ENCODE measurements at places on chromosomes 7 and 10.

DNA sequence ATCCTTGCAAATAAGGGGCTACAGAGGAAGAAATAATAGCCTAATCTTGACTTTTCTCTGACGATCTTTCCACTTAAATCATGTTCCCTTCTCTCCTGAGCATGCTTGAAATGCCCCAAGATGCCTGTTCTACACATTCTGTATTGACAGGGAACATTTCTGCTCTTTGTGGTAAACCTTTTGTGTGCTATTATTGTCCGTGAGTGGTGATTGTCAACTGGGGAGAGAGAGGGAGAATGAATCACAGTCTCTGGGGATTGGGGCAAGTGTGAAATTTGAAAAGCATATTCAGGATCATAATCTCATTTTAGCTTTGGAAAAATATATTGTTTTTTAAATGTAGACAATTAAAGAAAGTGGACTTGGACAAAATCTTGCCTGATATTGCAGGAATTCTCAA lies 20.6 kb downstream of the UBTD1 start:
- no peak for DNase-seq

DNA sequence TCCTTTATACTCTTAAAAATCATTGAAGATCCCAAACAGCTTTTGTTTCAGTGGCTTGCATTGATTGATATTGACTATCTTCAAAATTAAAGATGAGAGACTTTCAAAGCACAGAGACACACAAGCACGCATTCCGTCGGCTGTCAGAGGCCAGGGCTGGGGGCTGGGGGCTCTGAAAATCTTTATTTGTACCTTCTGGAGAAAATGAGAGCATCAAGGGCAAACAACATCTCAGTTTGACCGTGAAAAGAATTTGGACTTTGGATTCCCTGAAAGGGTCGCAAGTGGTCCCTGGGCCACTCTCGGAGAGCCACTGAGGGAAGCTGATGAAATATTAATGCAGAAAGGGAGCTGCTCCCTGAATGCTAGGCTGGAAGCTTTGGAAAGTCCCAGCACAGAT lies 96.4 kb downstream of the CHST15 start:
- DNase-seq, result no peak

- no peak for DNase-seq
Measured at GRCh38 chr7:32073533-32073932, 3.3 kb upstream of the PDE1C start.

DNA sequence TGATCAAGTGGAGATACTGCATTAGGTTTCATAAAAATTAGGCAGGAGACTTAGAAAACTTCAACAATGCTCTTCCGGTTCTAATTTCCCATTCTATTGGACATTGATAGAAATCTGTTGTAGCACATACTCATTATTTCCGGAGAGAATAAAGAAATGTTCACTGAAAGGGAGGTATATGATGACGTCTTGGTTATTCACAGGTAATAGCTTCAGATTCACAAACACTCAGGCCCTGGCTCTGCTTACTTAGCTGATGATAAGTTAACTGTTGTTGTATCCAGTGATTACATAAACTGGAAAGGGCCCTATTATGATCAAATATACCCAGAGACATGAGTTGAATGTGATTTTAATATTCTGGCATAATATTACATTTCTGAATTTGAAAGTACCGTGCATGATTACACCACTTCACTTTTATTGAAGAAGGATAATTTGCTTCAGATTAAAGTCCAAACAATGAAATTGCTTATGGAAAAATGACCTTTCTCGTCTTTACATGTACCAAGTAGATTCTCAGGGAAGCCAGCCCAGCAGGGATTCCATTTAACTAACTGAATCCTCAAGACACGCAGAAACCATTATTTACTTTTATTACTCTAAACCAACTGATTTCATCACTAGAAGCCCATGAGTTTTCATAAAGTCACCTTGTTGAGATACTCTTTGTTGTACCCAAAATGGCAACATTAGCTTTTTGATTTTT lies 288.0 kb upstream of the PITRM1 start:
- no peak for DNase-seq

DNA sequence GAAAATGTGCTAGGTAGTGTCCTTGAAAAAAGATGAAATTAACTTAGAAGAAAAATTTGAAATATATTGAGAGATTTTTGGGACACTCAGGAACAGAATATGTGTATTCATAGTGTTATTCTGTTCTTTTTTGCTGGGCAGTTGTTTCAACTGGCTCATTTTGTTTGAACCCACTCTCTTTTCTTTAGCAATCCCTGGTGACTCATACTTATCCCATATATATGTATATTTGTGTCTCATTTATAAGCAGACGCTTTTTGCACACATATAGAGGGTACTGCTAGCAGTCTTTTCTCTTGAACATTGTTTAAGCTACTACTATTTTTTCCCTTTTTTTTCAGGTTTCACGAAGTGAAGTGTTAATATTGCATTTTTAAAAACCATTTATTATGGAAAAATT lies 1.9 kb downstream of the EXOC6 start:
- no peak for DNase-seq

GRCh38 chr10:95133016-95133752 lies 60.9 kb upstream of the ACSM6 start:
- peak; percentile 86 for DNase-seq

- peak; percentile 12 for DNase-seq
Measured at GRCh38 chr10:129877773-129878371, 86.2 kb downstream of the EBF3 start.

GRCh38 chr10:48241332-48241731 lies 33.2 kb downstream of the FRMPD2 start:
- DNase-seq, result no peak

- no peak for DNase-seq
Measured at GRCh38 chr10:97573672-97574071, 1.1 kb downstream of the ANKRD2 start.

- no peak for DNase-seq
Measured at GRCh38 chr10:86213148-86213547, 153.4 kb downstream of the GRID1 start.

DNA sequence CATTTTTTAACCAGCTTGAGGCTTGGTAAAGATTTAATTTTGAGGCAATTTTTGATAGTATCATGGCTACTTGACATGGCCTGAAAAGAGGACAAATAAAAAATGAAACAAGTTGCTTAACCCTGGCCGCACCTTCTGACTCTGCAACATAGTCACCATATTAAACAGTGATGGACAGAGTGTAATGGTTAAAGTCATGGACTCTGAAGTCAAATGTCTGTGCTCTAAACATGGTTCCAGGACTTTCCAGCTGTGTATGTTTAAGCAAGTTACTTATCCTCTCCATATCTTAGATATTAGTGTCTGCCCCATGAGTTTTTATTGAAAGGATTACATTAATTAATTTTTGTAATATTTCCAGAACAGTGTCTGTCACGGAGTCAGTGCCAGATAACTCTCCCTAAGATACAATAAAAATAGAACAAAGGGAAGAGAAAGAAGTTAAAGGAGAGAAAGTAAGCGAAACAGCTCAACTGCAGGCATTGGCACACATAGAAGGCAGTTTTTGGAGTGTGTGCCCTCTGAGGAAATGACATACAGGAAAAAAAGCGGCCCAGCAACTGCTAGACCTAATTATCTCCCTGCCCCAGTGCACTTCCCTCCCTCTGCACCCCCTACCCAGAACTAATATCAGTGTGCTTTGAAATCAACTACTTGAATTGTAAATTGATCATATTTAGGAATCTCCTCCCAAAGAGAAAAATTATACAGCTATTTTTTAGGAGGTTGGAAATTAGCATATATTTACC lies 65.3 kb downstream of the MACC1 start:
- no peak for DNase-seq

- DNase-seq, result no peak
Measured at GRCh38 chr7:149605696-149606095, 108.1 kb upstream of the ZNF746 start.

DNA sequence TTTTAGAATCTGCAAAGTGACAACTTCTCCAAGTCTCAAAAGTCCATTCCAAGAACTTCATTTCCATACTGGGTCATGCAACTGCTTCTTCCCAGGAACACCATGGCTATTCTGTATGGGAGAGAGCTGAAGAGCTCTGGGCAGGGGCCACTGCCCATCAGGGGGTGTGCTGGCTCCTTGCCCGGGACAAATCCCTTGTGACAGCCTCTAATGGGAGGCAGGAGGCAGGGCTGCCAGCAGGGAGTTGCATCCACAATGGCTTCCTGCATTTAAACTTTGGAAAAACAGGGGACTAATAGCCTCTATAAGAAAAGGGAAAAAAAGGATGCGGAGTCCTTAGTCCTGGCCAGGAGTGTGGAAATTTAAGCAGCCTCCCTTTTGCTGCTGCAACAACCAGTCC lies 18.4 kb upstream of the FRMD4A start:
- DNase-seq, result no peak

DNA sequence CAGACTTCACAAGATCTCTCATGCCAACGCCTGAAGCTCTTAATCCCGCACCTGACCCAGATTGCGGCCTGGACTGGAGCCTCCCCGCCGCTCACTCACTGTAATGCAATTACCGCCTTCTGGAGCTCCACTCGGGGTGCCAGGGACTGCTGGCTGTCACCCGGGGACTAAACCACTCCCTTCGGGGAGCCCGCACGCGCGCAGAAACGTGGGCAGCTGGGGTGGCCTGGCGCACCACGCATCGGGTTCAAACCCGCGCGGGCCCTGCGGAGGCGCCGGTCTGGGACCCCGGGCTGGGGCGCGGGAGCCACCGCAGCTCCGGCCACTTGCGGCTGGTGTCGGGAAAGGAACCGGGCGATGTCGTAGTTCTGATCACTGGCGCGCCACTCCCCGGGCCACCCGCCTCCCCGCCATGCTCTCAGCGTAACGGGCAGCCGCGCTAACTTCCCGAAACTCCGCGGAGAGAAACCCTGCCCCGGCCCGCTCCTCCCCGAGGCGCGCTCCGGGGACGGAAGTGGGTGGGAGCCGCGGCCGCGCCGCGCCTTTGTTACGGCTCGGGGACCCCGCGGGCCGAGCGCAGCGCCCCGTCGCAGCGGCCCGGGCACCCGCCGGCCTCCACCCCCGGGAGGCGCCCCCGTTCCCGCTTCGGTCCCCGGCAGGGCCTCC lies 100.3 kb upstream of the SVIL start:
- no peak for DNase-seq

- DNase-seq, result no peak
Measured at GRCh38 chr7:87948371-87948770, 14.3 kb downstream of the ADAM22 start.

DNA sequence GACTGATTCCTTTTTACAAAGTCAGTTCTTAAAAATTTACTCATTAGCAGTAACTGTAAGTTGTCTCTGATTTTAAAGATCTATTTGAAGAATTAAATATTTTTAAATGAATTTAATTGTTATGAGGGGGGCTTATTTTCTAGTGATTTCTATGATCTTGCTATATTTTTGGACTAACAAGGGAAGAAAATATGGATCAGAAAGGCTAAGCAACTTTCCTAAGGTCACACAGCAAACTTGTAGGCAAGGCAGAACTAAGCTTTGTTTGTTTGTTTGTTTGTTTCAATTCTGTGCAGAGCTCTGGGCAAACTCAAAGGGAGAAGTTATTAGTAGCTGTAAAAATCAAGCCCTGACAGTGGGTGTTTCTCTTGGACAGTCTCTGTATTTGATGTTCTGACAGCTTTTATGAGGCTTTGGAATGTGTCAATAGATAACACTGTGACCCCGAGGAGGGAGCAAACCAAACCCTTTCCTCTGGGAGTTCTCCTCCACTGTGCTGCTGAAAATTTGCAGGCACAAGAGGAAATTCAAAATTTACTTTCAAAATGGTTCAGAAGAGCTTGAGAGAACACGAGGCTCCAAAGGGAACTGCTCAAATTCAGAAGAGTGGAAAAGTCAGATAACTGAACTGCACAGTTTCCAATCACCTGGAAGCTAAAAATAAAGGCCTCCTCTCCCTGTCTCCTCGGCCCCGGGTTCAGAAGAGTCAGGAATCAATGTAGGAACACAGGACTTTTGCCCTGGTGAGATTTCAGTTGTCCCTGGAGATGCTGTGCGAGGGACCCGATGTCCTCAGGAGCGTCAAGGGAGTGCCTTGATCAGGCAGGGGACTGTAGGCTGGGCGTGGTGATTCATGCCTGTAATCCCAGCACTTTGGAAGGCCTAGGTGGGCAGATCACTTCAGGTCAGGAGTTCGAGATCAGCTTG lies 325.7 kb downstream of the GATA3 start:
- DNase-seq, result no peak

DNA sequence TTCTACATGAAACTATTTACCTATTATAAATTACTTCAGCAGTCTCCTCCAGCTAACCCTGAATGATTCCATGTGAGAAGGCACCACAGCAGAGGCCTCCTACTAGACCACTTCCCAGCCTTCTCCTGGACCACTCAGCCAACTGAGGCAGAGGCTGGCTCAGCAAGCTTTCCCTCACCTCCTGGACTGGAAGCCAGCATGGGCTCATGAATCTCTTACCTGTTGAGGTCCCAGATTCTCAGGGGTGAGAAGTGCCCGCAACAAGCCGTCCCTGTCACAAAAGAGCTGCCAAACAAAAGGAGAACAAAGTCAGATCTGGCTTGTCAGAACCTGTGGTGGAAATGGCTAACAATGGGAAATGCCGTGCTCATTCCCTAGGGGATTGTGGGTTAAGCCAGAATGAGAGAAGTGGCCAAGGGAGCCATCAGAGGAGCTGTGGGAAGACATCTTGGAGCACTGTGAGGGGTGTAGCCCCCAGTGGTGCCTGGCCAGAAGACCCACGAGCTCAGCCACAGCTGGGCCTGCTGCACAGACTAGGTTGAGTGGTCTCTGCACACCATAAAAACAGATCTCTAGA lies 36.5 kb downstream of the DPCD start:
- DNase-seq, result no peak

- no peak for DNase-seq
Measured at GRCh38 chr7:8204339-8205030, 57.5 kb downstream of the ICA1 start.

DNA sequence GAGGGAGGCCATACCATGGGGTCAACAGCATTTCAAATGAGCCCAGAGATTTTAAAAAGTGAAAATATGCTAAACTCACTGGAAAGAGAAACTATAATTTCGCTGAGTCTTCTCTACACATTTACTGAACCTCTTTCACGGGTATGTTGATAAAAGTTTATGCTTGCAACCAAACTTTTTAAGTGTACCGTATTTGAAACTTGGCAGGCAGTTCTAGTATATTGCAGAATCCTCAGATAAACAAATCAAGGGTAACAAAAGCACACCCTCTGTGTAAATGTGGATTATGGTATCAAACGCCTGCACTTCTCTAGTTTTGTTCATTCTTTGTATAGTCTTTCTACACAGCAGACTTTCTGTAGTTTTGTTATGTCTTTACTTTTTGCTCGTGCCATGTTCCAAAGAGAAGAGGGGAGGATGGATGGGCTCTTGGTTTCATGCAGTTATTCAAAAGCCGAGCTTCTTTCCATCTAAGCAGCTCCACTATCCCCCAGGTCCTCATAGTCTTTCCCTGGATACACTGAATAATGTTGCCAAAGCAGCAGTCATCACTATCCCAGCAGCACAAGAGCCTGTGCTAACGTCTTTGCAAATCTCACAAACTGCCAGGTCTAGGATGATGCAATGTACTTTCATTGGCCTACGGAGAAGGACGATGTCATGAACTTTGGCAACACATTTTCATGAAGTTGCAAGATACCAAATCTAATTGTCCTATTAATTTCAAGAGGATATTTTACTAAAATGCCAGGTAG lies 131.2 kb downstream of the MPP7 start:
- DNase-seq, result no peak

GRCh38 chr7:73625276-73625675 lies 954 bp upstream of the MLXIPL start:
- DNase-seq, result no peak

GRCh38 chr10:35554036-35554435 lies 51.1 kb upstream of the GJD4 start:
- no peak for DNase-seq

GRCh38 chr7:115043605-115044004 lies 121.7 kb downstream of the MDFIC start:
- DNase-seq, result no peak

GRCh38 chr10:32049113-32049512 lies 7.1 kb downstream of the KIF5B start:
- DNase-seq, result no peak

- no peak for DNase-seq
Measured at GRCh38 chr7:12431886-12432556, 28.4 kb upstream of the VWDE start.

All from NCI-H460 (cell line).